ENCODE measurements at places on chromosomes 2 and 18.

GRCh38 chr2:224328798-224329197, 73.1 kb downstream of the FAM124B start:
- DNase-seq: no peak

DNA sequence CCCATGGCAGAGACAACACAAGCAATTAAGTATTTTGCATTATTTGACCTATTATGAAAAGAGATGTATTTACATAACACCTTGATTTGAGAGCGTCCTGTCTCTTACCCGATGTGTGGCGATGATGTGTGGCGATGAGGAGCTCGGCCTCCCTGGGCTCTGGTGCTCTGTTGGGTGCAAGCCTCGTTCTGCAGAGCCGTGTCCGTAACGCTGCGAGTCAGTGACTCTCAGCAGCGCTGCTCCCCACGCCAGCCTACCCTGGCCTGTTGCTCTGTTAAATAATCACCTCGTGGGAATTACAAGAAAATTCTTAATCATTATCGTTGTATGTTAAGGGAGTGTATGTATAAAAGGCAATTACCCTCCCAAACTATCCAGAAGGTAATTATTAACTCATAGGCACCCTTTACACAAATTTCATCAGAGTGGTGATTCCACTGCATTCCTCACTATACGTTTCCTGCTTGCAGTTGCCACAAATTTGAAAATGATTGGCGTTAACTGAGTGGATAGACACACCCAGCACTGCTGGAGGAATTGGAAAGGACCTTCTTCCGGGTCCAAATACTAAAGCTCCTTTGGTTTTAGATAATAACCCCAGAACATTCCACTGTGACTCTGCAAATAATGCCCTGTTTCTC, 52.0 kb upstream of the NFATC1 start:
- DNase-seq: no peak

GRCh38 chr2:107340955-107341354, 455.0 kb upstream of the ST6GAL2 start:
- no peak for DNase-seq

GRCh38 chr18:35776473-35776872, 194.9 kb downstream of the GALNT1 start:
- no peak for DNase-seq

DNA sequence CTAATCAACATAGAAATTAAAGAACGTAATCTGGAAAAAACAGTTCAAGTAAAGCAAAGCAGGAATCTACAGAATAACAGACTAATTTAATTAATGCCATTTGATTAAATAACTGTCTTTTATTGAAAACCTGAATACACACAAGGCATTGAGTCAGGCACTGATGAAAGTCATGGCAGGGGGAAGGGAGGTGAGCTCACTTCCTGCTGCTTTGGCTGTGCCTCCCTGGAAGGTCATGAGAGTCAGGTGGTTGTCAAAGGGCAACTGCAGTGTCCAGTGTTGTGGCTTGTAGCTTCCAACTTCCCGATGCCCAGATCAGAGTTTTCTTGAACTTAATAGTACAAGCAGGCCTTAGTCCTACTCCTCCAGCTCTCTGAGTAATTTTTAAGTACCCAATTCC, 180.9 kb downstream of the PID1 start:
- DNase-seq: no peak

GRCh38 chr2:45154606-45155155, 145.4 kb upstream of the SIX2 start:
- DNase-seq: no peak

DNA sequence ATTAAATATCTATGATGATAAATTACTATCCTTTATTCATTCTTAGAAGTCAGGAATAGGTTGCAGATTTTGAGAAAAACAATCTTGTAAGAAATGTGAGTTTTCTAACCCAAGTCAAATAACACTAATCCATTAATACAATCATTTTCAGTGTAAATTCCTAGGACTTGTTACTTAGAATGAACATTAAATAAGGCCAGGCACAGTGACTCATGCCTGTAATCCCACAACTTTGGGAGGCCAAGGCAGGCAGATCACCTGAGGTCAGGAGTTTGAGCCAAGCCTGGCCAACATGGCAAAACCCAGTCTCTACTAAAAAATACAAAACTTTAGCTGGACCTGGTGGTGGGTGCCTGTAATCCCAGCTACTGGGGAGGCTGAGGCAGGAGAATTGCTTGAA, 45.8 kb upstream of the CDKL4 start:
- DNase-seq: no peak

- peak; percentile 79 for DNase-seq
These were observed at the start of gene ALMS1 for GRCh38 chr2:73385504-73386341. TSS of gene ALMS1 (plus strand) at chr2:73385836. CDS start at chr2:73385869, 33 bp downstream.

GRCh38 chr2:223782629-223783028, 54.8 kb downstream of the AP1S3 start:
- no peak for DNase-seq

GRCh38 chr2:76316691-76317090, 606.0 kb upstream of the GCFC2 start:
- DNase-seq: no peak

GRCh38 chr2:187499941-187500532, 52.0 kb upstream of the CALCRL start:
- DNase-seq: peak; percentile 17

GRCh38 chr2:197675711-197676188, 363 bp upstream of the RFTN2 start:
- DNase-seq: no peak

DNA sequence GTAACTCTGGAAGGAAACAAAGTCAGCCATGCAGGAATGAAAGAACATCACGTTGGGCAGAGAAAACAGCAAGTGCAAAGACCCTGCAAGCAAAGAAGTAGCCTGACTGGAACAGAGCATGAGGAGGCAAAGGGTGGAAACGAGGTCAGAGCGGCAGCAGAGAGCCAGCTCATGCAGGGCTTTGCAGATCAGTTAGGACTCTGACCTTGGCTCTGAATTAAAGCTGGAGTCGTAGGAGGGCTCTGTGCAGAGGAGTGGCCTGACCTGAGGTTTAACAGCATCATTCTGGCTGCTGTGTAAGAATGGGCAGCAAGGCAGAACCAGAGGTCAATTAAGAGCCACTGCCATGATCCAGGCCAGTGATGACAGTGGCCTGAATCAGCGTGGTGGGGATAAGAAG, 220.7 kb downstream of the PRKCE start:
- no peak for DNase-seq

DNA sequence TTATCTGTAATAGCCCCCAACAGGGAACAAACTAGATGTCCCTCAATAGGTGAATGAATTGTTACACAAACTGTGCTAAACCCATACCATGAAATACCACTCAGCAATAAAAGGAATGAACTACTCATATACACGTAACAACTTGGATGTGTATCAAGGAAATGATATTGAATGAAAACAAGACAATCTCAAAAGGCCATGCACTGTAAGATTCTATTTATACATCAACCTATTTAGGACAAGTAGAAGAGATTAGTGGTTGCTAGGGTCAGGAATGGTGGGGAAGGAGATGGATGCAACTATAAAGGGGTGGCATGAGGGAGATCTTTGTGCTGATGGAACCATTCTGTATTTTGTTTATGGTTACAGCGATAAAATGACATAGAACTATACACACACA, 47.1 kb downstream of the KANSL3 start:
- DNase-seq: no peak

DNA sequence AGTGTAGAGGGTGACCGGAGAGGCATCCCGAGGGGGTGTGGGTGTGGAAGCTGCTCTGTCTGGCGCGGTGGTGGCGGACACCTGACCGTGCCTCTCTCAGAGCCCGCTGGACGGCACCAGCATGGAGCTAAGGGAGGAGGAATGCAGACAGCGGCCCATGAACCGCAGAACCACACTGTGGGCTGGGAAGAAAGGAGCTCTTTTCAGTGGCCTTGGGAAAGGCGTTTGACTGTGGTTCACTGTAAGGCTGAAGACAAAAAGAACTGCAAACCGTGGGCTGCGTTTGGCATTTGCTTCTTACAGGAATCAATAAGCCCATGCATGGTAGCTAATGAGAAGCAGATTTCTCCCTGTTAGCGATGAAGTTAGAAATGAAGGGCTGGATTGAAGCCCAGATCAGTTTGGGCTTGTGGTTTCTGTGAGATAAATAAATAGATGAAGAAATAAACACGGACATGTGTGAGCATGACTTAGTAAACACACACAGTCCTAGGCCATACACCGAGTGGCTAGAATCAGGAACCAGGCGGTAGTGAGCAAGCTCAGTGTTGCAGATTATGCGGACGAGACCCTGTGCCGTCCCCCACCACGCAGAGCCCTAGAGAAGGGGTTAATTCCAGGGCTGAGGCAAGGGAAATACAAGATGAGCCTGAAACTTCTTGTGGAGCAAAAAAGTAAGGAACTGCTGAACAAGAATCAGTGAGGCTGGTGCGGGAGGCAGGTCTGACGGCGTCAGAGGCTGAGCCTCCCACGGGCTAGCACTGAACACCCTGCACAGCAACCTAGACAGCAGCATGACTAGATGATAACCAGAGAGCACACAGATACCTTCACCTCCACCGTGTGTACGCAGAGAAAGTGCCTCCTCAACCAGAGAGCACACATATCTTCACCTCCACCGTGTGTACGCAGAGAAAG, 29.3 kb upstream of the NFATC1 start:
- no peak for DNase-seq

GRCh38 chr2:215537611-215538010, 101.7 kb upstream of the FN1 start:
- no peak for DNase-seq

DNA sequence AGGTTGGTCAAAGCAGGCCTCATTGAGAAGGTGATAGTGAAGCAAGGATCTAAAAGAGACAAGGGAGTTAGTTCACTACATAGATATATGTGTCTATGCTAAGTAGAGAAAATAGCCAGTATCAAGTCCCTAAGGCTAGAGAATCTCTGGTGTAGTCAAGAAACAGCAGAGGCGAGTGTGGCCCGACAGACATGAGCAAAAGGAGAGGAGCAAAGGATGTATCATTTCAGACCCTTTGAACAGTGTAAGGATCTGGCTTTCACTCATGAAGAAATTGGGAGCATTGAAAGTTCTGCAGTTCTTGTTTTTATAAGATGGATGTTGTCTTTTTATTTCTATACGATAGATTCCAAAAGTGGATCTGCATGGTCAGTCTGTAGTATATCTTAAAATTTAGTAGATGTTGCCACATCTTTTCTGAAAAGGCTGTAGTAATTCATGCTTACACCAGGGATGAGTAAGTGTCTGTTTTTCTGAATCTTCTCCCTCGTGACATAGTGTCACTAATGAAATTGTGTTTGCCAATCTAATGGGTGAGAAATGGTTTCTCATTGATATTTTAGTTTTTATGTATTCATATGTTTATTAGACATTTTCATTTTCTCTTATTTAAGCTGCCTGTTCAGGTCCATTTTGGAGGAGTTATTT, 18.8 kb downstream of the SP100 start:
- no peak for DNase-seq

DNA sequence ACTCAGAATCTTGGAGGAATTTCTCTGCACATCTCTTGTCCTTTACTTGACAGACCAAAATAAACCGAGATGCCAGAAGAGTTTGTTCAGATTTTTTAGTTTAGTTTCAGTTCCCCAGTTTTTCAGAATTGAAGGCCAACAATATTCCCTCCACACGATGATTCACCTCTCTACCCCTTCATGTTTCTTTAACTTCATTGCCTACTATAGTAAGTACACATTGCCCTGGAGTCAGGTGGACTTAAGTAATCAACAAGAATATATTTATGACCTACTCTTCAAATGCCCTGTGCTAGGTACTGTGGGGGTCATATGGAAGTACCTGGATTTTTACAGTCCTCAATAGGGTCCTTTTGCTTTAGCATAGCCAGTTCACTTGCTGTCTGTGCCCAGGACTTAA, 79.6 kb upstream of the CTLA4 start:
- no peak for DNase-seq

DNA sequence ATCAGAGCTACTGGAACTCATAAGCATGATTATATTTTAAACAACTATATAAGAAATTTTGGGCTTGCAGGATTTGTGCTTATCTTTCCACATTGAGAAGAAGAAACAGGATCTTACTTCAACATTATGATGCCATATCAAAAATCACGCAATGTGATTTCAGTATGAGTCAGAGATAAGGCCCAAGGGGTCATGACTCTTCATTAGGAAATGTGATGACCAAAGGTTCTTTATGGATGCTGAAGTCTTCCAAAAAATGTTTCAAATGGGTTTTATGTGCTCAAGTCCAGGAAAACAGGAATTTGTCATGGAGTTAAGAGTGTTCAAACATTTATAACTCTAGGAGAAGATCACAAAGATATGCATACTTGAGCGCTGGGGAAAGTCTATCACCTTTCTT, 7.8 kb upstream of the SERPINB2 start:
- no peak for DNase-seq

DNA sequence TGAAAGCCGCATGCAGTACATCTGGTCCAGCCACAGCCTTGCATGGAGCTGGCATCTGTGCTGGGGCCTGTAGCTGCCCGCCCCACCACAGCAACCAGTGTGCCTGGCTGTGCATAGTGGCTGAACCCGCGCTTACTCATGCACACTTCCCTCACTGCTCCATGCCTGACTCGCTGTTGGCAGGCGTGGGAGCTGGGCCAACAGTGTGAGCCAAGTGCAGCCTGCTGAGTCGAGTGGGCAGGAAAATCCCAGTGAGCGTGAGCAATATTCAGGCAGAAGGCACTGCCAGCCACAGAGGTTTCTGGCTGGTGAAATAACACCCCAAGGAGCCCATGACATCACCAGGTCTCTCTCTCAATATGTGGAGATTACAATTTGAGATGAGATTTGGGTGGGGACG, 1674.1 kb upstream of the TMEFF2 start:
- peak; percentile 72 for DNase-seq

GRCh38 chr18:8994603-8995002, 107.9 kb upstream of the NDUFV2 start:
- no peak for DNase-seq

DNA sequence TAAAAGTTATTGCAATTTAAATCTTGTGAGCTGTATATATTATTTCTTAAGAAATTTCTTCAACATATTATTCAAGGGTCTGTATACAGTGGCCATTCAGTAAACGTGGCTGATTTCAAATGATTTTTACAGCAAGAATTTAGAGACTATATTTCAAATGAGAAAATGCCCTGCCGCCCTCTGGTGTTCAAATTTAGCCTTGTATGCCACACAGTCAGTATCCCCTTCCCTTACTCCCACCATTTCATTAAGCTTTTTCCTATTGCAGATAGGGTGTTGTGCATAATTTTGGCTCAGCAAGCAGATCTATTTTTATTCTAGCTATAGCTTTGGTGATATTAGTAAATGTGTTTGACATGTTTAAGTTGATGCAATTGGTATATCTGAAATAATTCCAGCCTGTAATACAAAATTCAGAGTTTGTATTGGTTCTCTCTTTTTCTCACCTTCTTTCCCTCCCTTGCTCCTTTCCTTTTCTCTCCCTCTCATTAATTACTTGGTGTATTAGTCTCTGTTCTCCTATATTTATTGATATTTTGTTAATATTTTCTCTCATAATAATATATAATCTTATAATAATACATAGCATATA, 22.8 kb upstream of the SCN7A start:
- DNase-seq: no peak

- no peak for DNase-seq
These were observed 45.7 kb upstream of the ACAA2 start for GRCh38 chr18:49859021-49859359.

DNA sequence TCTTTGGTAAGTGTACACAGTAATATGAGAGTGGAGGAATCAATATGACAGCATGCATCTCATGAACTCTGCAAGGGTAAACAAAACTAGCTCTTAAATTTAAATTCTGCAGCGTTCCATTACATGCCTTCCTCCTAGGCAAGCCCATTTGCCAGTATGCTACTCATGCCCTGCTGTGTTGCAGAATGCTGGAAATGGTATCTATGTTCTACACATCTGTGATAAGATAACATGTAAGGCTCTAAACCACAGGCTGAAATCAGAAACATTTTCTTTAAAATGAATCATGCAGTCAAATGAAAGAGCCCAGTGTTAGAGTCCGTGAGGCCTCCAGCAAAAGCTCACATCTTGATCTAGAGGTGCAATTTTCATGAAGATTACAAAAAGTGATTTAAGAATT, 112.8 kb upstream of the FN1 start:
- no peak for DNase-seq

Data from NCI-H446 treated with DMSO at 0.1 percent for 48 hours (cell line).